Activated CD8-positive, alpha-beta T cell treated with anti-CD3 and anti-CD28 coated beads for 36 hours (primary cell): ENCODE measurements at places on chromosomes 12 and 14.

DNA sequence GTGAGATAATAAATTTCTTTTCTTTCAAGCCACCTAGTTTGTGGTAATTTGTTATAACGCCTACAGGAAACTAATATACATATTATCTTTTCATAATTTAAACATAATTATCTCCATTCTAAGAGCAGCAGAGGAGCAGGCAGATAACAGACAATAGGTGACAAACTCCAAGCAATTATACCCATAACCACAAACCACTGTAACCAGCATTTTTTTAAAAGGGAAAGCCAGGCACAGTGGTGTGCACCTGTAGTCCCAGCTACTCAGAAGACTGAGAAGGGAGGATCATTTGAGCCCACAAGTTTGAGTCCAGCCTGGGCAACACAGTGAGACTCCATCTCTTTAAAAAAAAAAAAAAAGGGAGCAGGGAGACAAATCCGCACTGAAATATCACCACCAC, 54.9 kb downstream of the ATF7 start:
- no peak for DNase-seq

DNA sequence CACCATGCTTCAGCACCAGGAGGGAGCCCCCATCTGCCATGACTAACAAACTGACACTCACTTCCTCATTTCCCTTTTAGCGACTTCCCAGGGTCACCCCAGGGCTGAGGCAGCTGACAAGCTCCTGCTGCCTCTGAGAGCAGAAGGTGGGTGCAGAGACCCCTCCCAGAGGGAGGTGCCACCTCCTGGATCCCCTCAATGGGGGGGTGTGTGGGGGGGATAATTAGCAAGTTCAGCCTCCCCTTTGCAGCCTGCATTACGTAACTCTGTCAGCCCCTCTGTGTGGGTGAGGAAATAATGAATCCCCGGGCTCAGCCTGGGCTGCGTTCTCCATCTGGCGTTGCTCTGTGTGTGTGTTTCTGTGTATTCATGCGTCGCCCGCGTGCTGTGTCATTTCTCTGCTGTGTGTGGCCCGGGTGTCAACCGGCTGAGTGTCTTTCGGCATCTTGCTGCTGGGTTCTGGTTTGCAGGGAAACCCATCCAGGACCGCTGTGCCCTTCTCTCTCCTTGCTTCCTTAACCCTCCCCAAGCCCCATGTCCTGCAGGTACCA, 28.0 kb downstream of the NOS1 start:
- DNase-seq, result no peak

- no peak for DNase-seq
Observed at GRCh38 chr14:82490397-82490796, 956.7 kb upstream of the SEL1L start.

GRCh38 chr12:5310151-5310550, 121.8 kb upstream of the NTF3 start:
- DNase-seq, result no peak

DNA sequence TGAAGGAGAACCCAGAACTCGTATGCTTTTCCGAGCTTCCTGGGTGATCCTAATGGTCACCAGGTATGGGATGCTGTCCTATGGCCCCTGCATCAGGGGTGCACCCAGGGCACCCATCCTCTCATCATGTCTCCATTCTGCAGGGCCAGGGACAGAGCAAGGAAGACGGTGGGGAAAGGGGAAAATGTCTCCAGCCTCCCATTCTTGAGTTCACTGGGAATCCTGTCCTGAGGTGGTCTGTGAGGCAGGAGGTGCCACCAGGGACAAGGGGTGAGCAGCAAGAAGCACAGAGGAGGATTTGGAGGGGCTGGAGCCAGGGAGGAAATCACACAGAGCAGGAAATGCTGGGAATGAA, 14.9 kb upstream of the SLC6A12 start:
- DNase-seq, result no peak

DNA sequence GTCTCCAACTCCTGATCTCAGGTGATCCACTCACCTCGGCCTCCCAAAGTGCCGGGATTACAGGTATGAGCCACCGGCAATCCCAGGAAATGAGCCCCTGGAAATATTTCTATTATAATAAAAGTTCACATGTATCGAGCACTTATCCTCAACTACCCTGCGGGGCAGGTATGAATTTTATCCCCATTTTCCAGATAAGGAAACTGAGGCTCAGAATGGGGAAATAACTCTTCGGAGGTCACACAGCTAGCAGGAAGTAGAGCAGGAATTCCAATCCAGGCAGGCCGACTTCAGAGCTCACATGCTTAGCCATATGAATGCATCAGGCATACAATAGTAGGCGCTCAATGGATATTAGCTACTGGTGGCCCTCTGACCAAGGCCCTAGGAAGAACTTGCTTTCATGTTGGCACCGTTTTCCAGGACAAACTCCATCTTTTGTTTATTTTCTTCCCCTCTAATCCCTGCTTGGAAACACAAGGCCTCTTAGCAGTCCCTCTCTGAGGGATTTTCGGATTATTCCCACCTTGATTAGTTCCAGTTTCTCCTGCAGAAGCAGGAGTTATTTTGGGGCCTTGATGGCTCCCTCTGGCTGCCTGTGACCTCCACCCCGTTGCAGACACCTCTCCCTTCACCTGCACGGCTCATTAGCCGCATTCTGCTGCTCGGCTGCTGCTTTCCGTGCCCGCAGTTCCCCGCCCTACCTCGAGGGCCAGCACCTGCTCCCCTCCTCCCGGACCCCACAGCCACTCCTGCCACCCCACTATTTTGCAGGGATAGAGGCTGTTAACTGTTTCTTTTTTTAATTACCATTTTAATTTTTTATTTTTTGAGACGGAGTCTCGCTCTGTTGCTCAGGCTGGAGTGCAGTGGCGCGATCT, 18.7 kb upstream of the POP5 start:
- no peak for DNase-seq

GRCh38 chr14:64656986-64657385, 47.2 kb upstream of the PLEKHG3 start:
- DNase-seq, result no peak

DNA sequence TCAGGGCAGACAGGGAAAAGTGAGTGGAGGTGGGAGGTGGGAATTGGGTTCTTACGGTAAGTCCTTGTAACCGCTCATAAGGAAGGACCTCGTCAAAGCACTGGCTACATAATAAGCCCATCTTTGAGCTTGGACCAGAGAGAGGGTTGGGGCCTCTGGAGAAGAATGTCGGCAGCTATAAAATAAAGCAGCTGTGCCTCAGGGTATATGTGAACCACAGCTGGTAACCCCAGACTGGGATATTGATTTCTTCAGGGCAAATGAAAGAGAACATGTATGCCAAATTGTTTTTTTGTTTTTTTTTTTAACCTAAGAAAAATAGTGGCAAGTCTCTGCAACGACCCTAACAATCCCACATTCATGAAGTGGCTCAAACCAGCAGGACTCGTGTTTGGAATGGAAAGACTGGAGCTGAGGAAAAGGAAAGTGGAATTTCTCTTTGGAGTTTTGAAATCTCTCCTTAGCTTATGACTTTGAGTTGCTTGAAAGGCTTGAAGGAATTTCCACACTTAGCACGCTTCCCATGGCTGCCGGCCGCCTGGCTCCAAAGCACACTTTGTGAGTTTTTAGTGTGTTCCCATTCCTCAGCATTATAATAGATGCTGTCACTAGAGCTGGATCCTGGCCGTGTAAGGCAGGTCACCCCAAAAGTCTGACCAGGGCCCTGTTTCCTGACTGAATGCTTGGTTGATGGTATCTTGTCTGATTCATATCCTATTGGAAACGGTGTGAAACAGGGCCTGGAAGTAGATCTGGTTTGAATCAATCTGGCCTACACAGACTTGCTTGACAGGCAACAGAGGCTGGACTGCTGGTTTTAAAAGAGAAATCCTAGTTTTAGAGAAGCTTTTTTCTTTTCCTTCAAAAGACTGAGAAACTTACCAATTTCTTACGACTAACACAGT, 244.7 kb downstream of the MSRB3 start:
- no peak for DNase-seq

- DNase-seq, result no peak
Observed at GRCh38 chr14:51310505-51310944, 70.5 kb downstream of the TMX1 start.

- DNase-seq, result no peak
Observed at GRCh38 chr14:85947461-85948139, 417.7 kb downstream of the FLRT2 start.

DNA sequence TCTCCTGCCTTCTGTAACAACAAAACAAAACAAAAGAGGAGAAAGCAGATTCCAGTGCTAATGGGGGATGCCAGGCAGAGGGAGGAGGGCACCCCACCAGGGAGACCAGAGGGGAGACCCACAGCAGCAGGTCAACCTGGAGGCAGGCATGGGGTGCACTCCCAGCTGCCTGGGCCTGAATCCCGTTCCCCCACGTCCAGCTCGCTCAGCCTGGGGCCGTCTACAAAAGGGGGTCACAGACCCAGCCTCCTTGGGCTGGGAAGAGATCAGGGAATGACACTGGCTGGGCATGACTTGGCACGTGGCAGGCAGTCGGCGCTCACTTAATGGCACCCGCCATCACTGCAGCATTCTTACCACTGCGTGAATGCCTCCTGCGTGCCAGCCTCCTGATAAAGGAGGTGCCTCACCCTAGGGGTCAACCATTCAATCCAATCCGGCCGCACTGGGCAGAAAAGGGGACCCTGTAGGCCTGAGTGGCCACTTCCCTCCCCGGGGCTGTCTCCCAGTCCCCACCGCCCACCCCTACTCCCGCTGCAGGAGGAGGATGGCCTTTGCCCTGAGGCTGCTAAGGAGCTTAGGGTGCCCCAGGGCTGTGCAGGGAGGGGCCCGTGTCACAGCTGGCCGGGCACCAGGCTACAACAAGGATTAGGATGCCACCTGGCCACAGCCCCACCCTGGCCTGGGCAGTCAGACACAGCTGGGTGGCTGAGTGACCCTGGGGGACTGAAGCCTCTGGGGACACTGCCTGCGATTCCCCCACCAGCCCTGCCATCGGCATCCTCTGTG, 87.5 kb downstream of the NCOR2 start:
- no peak for DNase-seq

DNA sequence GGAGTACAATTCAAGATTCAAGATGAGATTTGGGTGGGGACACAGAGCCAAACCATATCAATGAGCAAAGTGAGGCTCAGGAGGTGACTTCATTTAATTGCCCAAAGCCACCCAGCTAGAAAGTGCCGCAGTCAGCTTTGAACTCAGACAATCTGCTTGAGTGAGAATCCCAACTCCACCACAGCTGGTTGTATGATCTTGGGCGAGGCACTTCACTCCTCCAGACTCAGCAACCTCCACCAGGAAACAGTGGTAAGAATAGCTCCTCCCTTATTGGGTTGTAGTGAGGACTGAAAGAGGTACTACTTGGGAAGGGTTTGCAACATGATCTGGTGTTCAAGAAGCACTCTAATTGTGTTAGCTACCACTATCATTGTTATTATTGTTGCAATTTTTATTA, 129.2 kb upstream of the RFLNA start:
- DNase-seq, result no peak

DNA sequence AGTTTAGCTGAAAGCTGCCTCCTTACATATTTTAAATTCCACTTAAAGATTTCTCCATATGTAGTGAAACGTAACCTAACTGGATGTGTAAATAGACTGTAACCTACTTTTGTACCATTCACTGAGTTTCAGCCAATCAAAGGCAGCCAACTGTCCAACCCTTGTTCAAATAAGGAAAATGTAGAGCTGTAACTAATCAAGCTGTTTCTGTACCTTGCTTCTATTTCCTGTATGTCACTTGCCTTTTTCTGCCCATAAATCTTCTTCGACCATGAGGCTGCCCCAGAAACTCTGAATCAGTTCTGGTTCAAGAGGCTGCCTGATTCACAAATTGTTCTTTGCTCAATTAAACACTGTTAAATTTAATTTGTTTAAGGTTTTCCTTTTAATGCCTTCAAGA, 6.3 kb downstream of the SLC7A8 start:
- no peak for DNase-seq

DNA sequence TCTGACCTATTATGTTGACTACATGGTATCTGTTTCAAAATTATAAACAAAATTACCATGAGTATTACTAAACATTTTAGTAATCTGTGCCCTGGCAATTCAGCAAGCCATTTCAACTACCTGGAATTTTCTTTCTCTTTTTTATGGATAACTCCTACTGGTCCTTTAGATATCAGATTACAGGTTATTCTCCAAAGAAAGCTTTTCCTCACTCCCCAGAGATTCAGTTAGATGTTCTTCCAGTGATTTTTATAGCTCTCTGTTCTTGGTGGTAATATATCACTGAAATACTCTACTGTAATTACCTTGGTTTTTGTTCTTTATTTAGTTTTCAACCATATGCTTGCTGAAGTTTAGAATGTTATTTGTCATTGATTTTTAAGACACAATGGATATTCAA, 930.2 kb upstream of the FOXG1 start:
- no peak for DNase-seq

DNA sequence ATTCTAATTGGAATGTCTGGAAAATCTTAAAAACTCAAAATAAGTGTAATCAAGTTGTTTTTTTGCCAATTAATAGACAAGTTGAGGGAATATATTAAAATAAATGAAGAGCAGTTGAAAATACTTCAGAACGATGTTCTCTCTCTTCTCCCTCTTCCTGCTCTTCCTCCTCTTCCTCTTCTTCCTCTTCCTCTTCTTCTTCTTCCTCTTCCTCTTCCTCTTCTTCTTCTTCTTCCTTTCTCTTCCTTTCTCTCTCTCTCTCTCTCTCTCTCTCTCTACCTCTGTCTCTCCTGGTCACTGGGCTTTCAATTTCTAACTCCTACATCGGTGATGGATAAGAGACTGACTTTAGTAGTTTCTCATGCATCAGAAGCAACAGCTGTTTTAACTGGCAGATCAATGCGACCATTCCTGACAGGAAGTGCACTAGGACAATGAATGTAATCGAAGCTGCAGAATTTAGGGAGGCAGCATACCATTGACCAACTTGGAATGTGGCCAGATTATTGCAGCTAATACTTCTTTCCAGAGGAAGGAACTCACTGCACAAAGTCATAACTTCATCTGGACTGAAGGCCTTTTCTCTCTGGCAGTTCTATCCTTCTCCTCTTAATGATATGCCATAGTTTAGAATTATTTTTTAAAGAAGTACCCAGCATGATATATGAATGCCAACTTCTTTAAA, 13.8 kb upstream of the TMTC2 start:
- no peak for DNase-seq

- DNase-seq, result no peak
Observed at GRCh38 chr12:6768437-6768914, 2.3 kb downstream of the PTMS start.

DNA sequence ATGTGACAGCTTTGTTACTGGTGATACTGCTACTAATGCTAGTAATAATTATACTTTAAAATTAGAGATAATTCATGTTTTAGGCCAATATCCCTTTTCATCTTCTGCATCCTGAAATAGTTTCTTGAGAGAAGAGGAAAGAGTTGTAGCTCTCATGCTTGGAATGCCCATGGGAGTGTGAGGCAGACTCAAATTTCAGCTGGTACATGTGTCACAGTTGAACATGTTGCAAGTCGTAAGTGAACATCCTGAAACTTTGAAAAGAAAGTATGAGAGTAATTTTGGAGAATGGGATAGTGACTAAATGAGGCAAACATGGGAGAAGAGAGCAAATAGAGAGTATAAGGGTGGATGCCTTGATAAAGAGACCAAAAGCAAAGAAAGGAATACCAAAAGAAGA, 168.0 kb downstream of the TMTC3 start:
- no peak for DNase-seq
